ENCODE measurements at places on chromosomes 2 and 18.
A peak's percentile ranks its signal among the peaks of the same experiment; 100 is the strongest.

DNA sequence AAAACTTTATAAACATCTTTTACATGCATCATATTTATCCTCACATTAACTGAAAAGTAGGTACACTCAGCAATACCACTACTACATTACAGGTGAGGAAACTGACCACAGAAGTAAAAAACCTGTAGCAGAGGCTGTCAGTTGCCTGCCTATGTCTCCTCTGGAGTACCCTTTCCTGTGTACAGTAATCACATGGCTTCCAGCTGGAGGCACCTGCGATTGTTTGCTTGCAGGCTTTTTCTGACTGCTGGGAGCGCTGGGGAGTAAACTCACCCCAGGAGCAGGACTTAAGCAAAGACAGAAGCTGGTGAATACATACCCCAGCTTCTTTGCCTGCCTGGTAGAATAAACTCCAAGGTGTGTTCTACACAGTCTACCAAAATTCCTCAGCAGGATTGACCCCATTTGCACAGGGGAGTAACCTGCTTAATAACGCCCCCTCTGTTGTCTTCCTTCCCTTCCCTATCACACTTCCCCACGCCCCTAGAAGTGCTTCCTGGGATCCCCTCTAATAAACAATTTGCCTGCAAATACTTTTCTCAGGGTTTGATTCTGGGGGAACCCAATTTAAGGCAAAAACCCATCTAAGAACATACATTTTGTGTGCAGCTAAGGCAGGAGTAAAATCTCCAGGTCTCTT is 138.9 kb downstream of the PTH2R start:
- DNase-seq: peak; percentile 78

GRCh38 chr2:71492112-71492511 is 38.8 kb downstream of the DYSF start:
- DNase-seq: no peak

GRCh38 chr18:7958897-7959146 is 391.7 kb downstream of the PTPRM start:
- DNase-seq: no peak

- no peak for DNase-seq
Measured at GRCh38 chr2:196952936-196953335, 26.4 kb upstream of the PGAP1 start.

GRCh38 chr18:10045296-10045891 is 131.6 kb downstream of the VAPA start:
- DNase-seq: no peak

DNA sequence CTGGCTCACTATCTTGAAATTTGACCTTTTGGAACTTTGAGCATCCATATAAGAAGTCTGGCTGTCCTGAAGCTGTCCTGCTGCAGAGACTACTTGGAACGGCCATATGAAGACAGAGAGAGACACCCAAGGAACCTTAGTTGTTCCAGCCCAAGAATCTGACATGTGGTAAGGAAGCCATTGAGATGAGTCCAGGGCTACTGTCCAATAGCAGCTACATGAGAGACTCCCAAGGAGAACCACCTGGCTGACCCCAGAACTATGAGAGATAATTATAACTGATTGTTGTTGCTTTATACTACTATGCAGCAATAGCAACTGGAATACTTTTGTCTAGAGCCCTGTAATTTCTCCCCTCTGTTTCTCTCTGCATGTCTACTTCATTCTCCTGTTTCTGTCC is 234.3 kb upstream of the TANK start:
- DNase-seq: no peak

DNA sequence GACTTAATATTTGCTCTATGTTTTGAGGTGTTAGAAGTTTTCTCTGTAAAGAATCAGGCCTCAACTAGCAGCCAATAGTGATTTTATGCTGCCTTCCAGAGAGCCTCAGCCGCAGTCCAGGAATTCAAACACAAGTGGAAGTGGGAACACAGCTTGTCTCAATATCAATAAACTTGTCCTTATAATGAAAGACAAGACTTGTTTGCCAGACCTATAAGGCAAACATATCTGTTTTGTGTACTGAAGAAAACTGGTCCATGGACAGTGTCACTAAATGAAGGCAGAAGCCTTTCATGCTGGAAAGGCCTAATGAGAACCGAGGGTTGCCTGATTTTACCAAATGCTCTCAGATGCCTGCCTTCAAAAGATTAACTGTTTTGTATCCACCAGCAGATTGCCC is 182.2 kb downstream of the EPHA4 start:
- DNase-seq: no peak

DNA sequence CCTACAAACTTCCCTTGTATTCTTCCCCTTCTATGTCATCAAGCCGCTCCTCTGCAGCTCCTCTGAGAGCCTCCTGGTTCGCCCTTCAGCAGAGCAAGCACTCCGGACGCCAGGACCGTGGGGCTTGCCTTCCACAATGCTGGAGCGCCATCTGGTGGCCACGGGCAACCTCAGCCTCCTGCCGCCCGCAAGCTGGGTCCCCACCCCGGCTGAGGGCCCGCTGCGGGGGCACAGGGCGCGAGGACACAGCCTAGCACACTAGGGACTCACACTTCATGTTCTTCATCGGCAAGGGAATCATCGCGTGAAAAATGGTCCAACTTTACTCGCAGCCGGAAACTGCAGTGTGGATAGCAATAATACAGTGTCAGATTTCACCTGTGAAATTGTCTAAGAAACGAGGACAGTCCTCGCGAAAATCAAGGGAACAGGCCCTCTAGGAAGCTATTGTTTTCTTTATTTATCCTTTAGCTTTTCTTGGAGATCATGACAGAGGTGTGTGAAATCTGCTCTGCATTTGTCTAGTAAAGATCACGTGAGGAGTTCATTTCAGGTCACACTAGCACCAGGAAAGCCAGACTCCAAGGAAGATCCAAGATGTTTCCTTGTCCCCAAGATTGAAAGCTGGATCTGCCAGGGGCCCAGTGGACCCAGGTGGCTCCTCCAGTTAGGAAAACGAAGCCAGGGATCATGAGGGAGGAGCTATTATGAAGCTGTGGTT is 5.8 kb downstream of the PRLH start:
- peak; percentile 70 for DNase-seq

- no peak for DNase-seq
Measured at GRCh38 chr2:134445116-134445515, 191.2 kb downstream of the MGAT5 start.

DNA sequence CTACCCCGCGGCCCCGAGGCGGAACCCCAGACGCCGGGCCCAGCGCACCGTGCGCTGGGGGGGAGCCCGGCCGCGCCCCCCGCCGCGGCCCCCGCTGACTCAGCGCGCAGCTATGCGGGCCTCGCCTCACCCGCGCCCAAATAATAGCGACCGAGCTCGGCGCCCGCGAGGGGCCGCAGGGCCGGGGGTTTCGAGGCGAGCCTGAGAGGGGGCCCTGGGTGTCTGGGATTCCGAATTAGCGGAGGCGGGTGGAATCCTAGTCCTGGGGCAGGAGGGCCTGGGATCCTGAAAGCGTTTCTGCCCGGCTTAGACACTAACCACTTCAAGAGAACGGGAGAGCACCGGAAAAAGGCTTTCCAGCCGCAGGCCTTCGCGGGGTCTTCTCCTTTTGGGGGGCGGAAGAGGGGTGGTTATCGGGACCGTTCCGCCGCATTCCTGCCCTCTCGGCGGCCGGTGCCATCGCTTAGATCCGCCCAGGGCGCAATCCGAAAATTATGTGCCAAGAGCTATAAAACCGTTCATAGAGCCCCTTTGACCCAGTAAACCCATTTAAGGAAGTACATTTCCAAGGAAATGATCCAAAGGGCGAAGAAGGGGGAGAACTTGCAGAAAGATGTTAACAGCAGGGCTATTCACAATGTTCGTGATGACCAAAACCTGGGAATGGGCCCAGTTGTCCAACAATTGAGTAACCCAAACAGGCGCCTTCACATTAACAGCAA is 681 bp upstream of the ROCK2 start:
- DNase-seq: no peak

- no peak for DNase-seq
Measured at GRCh38 chr18:46346213-46346612, 242.0 kb downstream of the HAUS1 start.

Data from COR-L47 (cell line).